T47D (cell line): ENCODE measurements at places on chromosomes 4 and X.

GRCh38 chr4:88771883-88772450 lies 74.3 kb upstream of the NAP1L5 start:
- DNase-seq, result no peak

DNA sequence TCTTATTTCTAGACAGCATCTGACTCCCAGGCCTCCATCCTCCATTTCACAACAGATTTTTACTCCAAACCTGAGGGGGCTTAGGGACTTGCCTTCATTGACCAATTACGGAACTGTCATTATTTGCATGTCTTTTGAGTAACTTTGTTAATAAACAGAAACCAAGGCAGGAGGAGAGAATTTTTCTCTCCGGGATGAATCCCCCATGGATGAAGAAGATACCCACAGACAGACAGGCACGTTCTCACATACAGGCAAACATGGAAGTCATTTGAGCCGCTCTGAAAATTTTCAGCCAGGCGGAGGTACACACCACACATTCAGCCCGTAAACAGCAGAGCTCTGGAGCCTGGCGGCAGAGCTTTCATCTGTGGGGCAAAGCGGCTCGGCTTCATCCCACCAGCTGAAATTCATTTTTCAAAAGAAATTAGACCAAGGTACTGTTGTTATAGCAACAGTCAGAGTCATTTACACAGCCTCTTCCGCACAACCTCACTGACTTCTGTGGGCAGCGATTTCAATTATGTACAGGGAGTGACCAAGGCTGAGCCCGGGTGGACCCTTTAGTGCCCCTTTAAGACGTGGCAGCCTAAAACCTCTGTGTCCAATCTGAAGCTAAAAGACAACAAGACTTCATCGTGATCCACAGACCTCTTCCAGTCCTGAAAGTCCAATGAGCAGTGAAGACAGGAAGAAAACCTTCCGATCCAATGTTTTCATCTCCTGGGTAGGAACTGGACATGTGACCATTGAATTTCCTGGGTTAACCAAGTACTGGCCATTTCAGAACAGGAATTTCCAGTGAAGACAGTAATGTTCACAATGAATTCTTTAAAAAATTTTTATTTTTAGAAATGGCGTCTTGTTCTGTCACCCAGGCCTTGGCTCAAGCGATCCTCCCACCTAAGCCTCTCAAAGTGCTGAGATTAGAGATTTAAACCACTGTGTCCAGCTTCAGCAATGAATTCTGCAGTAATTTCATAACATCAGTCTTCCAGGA lies 237.0 kb downstream of the MGST2 start:
- DNase-seq, result no peak

- no peak for DNase-seq
Observed at GRCh38 chrX:30248854-30249253, 1.9 kb downstream of the MAGEB1 start.

- peak; percentile 52 for DNase-seq
Observed at GRCh38 chrX:7586126-7586525, 256.8 kb upstream of the VCX start.

DNA sequence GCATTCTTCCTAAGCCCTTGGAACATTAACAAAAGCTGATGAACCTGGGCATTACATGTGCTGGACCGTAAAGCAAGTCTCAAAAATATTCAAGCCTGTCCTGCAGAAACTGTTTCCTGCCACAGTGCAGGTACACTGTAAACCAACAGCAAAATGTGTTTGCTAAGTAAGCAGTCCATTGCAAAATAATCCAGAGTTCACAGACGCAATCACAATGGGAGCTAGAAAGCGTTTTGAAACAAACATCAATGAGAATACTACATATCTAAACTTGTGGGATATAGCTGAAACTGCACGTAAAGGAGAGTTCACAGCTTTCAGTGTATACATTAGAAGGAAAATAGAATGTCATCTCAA lies 61.6 kb downstream of the RGS12 start:
- no peak for DNase-seq

DNA sequence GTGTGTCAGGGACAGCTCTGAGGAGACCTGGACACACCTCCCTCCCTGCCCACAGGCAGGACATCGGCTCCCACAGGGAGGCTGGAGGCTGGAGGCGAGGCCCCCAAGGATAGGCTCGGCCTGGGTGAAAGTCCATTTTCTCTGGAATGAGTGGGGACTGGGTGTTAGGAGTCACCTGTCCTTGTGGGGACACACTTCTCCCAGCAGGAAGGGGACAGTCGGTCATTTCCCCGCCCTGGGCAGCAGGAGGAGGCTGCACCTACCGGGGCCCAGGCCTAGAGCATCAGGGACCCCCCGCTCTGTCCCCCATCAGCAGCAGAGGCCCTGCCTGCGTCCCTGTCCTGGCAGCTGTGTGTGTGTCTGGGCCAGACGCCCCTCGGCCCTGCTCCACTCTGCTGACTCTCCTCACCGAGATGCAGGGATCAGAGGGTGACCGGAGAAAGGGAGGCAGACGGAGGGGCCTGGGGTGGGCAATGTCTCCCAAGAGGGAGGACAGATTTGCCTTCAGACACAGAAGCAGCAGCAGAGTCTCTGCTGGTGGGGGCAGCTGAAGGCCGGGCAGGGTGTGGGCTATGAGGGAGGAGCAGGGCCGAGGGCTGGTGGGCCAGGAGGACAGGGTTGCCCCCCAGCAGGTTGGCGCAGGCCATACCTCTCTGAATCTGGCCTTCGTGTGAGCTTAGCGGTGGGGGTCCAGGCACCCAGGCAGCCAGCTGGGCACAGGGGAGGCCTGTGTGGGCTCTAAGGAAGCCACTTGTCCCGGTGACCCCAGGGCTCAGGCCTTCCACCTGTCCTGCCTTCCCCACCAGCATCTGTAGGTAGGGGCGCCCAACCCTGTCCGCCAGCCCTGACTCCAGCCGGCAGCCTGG lies 125.7 kb upstream of the NKX1-1 start:
- DNase-seq, result no peak

DNA sequence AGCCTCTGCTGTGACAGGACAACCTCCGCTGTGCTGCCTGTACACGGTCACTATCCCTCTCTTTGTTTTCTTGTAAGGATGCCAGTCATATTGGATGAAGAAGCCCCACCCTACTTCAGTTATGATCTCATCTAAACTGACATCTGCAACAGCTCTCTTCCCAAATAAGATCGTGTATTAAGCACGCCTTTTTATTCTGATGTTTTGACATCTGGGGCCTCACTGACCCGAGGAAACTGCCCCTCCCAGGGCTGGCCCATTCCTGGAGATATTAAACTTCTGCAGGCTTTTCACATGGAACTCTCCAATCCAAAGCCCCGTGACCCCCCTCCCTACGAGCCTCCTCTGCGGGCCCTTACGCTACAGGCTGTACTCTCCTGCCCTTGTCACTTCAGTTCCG lies 232.0 kb downstream of the ARHGAP10 start:
- no peak for DNase-seq

DNA sequence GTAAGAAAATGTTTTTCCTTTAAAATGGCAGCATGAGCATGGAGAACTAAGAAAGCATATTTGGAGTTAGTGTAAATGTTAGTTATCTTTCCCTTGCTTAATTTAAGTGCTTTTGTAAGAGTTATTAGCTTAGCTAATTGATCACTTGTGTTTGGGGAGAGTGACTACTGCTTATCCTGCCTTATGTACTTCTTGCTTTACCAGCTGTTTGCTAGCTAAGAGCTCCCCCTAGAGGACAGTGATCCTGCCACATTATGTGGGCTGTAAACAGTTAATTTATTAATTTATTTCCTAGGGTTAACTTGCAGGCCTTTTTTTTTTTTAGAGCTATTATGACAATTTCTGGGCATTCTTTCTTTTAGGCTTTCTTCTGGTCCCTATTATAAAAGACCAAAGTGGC lies 435.8 kb downstream of the MAGEB5 start:
- DNase-seq, result no peak

GRCh38 chr4:41157009-41157408 lies 57.3 kb downstream of the APBB2 start:
- no peak for DNase-seq

- DNase-seq, result peak; percentile 5
Observed at GRCh38 chr4:15469402-15470127, at the start of gene CC2D2A. Gene CC2D2A, plus strand, starts transcription at chr4:15469882. Its CDS starts 6,051 bp downstream, at chr4:15475933.

GRCh38 chr4:88137112-88137511 lies 21.3 kb downstream of the ABCG2 start:
- no peak for DNase-seq

DNA sequence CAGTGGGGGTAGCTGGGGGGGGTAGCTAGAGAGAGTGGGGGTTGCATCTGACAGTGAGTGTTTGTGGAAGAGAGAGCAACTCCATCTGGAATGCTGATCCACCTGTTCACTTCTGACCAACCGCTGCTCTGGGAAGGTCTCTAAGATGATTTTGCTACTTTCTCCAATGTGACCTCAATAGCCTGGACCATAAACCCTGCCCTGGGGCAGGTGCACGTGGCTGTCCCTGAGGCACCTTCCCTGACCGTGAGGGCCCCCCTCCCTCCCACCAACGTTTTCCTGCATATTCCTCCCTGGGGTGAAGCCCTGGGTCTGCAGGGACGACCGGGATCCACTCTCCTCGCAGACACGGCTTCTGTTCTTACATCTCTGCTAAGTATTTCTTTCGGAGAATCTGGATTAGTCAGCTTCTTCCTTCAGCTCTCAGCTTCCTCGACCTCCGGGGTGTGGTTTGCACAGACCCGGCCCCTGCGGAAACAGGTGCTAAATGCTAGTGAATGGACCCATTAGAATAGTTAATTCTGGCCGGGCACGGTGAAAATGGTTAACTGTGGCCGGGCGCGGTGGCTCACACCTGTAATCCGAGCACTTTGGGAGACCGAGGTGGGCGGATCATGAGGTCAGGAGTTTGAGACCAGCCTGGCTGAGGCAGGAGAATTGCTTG lies 21.4 kb upstream of the PLCXD1 start:
- no peak for DNase-seq

GRCh38 chr4:112141366-112142138 lies 3.7 kb upstream of the FAM241A start:
- no peak for DNase-seq

GRCh38 chrX:85996555-85996954 lies 50.8 kb downstream of the CHM start:
- no peak for DNase-seq

DNA sequence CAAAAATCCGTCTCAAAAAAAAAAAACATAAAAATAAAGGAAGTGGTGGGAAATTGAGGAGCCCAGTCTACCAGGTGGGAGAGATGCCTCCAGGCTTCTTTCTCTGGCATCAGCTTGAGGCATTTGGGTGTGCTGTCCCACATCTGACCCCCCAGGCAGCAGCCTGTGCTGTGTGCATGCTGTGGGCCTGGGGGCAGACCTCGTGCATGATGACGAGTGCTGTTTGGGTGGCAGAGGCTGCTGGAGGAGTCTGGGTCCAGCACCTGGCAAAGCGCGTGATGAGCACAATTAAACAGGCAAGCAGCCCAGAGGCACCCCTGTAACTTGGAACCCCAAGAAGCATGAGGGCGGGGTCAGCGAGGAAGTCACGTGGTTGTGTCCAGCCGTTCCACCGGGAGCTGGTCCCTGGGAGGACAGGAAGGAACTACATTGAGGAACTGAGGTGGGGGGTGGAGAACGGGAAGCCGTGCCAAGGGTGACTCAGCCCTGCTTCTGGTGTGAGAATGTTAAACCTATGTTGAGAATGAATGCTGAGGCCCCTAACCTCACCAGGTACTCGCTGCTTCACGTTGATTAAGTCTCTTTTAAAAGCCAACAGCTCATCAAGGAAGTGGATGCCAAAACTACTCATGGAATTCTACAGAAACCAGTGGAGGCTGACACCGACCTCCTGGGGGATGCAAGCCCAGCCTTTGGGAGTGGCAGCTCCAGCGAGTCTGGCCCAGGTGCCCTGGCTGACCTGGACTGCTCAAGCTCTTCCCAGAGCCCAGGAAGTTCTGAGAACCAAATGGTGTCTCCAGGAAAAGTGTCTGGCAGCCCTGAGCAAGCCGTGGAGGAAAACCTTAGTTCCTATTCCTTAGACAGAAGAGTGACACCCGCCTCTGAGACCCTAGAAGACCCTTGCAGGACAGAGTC lies 6.1 kb downstream of the TACC3 start:
- DNase-seq, result no peak

DNA sequence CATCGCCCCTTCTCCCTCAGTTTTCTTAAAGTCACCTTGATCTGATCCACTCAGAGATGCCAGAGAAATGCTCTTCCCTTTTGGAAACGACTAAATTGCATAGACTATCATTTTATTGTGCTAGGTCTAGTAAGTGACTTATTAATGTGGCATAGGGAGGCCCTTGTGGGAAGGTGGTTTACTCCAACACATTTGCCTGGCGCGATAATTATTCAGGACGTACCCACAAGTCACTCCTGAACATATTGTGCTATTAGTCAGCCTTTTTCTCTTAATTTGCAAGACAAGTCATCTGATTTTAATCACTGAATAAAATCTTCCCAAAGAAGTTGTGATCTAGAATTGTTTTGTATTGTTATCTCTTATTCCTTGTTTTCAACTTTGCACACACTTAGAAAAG lies 7.6 kb downstream of the ENPEP start:
- DNase-seq, result no peak

DNA sequence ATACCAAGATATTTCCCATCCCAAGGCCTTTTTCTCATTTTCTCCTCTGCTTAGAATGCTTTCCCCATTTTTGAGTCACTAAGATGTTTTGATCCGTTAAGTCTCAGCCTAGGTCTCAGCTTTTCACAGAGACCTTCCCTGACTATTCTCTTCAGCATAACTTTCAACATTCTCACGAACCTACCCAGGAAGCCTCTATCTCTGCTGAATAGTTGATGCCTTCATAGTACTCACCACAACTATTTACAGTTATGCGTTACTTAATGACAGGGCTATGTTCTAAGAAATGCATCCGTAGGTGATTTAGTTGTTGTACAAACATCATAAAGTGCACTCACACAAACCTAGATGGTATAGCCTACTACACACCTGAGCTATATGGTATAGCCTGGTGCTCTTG lies 64.5 kb downstream of the ARL9 start:
- DNase-seq, result no peak

GRCh38 chrX:37077646-37078433 lies 69.7 kb downstream of the FAM47C start:
- no peak for DNase-seq

DNA sequence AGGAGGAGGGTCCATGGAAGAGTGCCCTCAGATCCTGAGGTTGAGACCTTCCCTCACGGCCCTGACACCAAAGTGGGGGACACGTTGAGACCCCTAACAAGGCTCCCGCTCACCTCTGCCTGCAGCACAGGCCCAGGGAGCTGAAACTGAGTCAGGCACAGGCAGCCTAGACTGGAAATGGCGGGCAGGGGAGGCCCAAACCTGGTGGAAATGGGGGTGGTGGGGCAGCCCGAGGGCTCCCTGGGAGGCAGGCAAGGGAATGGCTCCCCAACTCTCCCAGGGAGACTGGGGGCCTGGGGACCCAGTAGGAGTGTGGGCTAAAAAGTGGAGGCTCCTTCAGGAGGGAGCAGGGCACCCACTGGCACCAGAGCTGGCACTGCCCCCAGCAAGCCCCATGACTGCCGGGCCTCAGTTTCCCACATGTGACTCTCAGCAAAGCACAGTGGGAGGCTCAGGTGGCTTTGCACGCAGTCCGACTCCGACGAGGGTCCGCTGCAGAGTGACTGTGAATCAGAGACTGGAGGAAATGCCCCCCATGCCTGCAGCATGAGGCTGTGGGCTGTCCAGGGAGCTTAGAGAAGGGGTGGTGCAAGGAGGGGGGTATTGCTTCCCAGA lies 5.9 kb downstream of the NKX1-1 start:
- DNase-seq, result no peak

GRCh38 chr4:87843936-87844335 lies 11.2 kb downstream of the MEPE start:
- DNase-seq, result no peak
